ENCODE measurements at places on chromosomes 13 and 19.

DNA sequence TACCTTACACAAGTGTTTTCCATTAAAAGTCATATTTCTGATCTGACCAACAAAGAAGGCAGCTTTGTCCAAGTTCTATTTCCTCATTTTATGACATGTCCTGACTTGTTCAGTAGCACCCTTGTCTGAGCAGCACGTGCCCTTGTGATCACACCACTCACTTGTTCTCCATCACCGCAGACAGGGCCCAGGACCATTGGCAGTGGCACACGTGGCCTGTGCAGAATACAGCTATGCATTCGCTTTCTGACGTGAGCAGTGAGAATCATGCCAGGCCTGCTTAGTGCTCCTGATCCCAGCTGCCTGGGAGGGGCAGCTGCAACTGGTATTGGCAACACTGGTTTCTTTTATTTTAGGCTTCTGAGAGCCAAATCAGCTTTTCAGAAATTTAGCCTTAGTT lies 134.2 kb downstream of the FRY start:
- no peak for DNase-seq

- DNase-seq = no peak
These were observed 294.2 kb downstream of the TEX29 start for GRCh38 chr13:111614613-111615012.

DNA sequence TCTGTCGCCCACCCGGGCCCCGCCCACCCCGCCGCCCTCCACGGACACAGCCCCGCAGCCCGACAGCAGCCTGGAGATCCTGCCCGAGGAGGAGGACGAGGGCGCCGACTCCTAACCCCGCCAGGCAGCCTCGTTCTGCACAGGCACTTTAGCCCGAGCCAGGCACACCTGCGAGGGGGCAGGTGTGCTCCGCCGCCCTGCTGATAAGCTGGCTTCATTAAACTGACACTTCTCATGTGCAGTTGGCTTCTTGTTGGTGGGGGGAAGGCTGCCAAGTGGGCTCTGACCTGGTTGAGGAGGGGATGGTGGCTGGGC lies 8.2 kb downstream of the IL4I1 start:
- DNase-seq = no peak

GRCh38 chr19:47063874-47064273 lies 15.4 kb upstream of the TMEM160 start:
- DNase-seq = no peak

DNA sequence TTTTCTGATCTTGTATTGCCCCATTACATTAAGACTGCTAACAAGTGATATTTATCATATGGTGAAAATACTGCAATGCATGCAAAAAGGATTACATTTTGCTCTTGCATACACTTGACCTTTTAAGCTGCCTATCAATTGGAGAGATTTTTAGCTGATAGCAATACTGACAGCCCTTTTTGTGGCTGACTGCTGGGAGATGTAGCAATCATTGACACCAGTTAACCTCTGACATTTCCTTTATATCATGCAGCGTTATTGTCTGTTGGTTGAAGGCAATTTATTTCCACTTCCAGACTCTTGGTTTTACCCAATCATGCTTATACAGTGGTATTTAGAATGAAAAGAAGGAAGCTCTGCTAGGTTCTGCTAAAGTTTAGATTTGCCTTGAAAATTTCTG lies 364.0 kb downstream of the LMO7 start:
- DNase-seq = no peak
